ENCODE measurements at places on chromosomes 16 and 17.

DNA sequence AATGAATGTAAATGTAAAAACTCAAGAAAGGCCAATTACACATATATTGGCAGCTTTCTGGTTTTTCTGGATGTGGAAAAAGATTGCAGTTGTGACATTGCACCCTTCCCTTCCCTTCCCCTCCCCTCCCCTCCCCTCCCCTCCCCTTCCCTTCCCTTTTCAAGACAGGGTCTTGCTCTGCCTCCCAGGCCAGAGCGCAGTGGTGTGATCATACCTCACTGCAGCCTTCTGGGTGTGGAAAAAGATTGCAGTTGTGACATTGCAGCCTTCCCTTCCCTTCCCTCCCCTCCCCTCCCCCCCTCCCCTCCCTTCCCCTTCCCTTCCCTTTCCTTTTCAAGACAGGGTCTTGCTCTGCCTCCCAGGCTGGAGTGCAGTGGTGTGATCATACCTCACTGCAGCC, 41.7 kb downstream of the PIK3R5 start:
- no peak for DNase-seq

- no peak for DNase-seq
Observed at GRCh38 chr17:7404737-7405349, 946 bp upstream of the TMEM256 start.

GRCh38 chr16:27429981-27430441, 28.0 kb downstream of the IL21R start:
- no peak for DNase-seq

GRCh38 chr16:22098405-22099255, 6.3 kb downstream of the VWA3A start:
- peak; percentile 71 for DNase-seq

GRCh38 chr16:30437511-30438046, 7.7 kb upstream of the DCTPP1 start:
- no peak for DNase-seq

DNA sequence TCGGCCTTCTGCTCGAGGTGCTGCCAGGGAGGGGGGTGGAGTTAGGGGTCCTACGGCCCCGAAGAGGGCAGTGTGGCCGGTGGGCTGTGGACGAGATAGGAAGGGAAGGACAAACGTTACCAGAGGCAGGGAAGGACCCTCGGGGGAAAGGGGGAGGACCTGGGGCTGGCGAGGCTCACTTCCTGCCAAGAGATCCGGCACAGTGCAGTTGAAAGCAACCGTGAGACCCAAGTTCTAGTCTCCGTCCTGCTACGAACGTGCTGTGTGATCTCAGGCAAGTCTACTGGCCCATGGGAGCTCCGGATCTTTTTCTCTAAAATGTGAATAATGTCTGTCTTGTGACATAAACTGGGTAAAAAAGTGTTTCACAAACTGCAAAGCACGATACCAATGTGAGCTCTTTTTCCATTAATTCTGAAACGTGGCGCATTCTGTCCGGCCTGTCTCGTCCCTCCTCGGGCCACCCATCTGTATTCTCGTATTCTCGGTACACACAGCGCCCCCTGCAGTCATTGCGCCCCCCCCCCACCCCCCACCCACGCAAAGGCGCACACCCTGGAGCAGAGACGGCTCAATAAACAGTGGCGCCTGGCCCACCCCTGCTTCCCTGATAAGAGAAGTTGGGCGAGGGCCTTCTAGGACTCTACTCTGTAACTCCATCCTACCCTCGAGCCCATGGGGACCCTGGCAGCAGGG, 8.8 kb downstream of the CYGB start:
- DNase-seq = no peak

DNA sequence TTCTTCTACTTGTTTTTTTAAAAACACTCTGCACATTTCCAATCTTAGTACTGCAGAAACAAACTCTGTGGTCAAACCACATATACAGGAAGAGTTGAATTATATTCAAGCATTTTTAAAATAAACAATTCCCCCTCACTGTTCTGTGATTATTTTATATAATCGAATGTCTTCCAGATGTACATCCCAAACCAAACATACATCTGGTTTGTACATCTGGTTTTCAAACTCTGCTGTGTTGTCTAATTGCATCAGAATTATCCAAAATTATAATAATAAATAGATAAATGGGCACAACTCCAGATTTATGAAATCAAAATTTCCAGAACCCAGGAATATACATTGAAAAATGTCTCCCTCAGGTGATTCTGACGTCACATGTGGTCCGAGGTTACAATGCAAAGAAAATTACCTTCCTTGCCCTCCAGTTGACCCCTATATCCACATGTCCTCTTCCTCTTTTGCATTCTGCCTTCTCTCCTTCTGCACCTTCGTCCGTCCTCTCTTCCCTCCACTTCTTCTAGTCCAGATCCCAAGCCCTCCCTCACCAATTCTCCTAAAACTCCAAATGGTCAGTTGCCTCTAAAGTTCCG, 13.3 kb upstream of the CCDC144A start:
- DNase-seq = no peak

DNA sequence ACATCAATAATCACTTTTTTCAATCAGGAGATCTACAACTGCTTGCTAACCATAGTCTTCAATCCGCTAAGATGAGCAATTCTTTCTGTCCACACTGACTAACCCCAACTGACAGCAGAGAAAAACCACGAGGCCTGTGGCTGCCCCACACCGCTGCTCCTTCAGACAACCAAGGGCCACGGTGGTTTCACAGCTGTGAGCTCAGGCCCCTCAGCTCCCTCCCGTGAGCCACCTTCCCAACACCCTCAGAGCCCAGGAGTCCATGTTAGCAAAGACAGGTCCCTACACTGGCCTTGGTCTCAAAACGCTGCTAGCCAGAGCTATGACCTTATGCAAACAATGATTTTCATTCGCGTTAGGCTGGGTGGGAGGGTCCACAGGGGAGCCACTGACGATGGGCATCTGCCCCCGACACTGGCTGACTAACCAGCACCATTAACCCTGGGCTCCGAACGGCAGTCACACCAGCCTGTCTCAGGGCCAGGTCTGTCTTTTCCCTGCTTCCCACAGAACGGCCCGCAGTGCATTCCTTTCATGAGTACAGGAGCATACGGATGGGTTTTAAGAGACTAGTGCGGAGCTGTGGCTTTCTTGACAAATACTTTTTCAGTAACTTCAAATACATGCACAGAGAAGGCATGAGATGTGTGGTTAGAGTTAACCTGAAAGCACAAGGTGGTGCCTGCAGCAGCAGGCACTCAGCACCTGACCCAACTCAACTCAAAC, 67.3 kb downstream of the ANKRD11 start:
- no peak for DNase-seq

- DNase-seq = no peak
Observed at GRCh38 chr16:69179328-69180010, 7.5 kb upstream of the SNTB2 start.

DNA sequence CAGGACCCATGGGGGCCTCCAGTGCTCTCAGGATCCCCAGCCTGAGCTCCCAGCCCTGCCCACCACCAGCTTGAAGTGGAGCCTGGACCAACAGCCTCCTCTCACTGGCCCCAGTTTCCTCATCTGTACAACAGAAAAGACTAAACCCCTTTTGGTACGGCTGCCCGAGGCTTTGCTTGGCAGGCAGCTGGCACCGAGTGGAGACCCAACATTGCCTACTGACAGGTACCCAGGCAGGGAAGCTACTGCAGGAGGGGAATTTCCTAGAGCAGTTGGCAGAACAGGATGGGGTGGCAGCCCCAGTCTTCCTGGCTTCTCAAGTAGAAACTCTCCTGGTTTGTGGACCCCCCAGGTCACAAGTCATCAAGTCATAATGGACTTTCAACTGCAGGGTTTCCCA, 14.2 kb downstream of the SREBF1 start:
- no peak for DNase-seq

GRCh38 chr17:66673668-66674276, 161.1 kb upstream of the CACNG5 start:
- peak; percentile 76 for DNase-seq

DNA sequence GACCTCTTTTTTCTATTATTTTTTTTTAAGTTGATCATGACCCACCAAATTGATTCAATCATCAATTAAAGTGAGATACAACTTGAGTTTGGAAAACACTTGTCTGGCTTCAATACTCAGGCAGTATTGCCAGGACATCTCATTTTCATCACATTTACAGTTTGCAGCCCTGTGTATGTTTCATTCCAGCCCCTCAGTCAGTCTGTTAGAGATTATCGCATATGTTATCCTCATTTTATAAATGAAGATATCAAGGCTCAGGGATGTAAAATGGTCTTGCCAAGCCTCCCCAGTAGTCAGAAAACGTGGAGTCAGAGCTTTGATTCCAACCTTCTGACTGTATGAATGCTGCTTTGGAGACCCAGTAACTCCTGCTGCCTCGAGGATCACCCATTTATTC, 87.3 kb upstream of the CACNG3 start:
- no peak for DNase-seq

DNA sequence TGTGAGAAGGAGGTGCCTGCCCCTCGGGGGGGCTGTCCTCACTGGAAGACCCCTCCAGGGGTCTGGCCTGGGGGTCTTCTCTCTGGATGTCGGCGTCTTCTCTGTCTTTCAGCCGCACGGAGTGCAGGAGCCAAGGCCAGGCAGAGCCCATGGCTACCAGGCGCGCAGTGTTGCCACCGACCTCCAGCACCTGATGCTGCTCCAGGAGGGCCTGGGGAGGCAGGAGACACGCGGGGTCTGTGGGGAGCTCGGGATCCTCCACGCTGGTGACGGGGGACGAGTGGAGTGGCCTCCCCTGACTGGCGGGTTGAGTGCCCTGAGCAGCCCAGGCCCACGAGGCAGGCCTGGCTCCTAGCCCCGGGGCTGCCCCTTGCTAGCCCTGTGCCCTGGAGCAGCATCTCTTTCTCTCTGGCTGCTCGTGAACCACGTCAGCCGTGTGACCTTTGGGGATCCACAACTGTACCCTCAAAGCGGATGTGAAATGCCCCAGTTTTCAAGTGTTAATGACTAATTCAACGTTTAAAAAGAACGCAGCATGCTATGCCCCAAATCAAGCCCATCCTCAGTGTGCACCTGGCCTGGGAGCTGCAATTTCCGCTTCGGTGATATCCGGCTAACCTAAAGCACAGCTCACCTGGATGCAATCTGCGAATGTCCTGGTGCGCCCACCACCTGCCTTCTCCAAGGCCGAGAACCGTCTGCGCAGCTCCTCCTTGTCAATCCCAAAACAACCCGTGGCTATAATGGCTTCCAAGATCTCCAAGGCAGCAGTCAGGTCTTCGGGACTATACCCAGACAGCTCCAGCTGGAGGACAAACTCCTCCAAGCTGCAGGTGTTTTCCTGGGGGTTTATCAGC, 62.9 kb downstream of the IL21R start:
- no peak for DNase-seq

- DNase-seq = no peak
Observed at GRCh38 chr16:85625485-85626117, 12.5 kb downstream of the GSE1 start.

Measured in spinal cord (tissue), 10 donors.